SHP77 treated with DMSO at 0.1 percent for 48 hours (cell line): ENCODE measurements at places on chromosomes 2 and 18.

DNA sequence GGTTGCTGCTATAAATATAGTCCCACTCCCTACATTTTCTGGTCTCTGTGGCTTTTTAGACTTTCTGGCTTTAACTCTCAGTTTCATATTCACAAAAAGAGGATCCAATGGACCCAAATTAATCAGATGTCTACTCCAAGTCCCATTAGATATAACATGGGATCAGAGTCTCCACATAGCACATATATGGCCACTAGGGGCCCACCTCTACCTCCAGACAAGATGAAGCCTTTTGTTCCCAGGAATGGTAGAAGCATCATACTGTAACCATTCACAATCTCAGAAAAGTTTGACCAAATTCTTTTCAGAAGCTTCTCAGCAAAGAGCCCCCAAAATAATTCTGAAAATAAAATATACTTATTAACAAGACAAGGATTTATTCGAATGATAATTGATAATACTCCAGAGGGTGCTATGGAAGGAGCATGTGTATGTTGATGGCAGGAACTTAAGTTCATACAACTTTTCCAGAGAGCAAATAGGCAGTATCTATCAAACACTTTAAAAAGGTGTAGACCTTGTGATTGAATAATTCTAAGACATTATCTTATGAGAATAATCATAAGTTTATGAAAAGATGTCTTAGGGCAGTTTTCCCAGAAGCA lies 382.3 kb upstream of the CRIM1 start:
- no peak for DNase-seq

DNA sequence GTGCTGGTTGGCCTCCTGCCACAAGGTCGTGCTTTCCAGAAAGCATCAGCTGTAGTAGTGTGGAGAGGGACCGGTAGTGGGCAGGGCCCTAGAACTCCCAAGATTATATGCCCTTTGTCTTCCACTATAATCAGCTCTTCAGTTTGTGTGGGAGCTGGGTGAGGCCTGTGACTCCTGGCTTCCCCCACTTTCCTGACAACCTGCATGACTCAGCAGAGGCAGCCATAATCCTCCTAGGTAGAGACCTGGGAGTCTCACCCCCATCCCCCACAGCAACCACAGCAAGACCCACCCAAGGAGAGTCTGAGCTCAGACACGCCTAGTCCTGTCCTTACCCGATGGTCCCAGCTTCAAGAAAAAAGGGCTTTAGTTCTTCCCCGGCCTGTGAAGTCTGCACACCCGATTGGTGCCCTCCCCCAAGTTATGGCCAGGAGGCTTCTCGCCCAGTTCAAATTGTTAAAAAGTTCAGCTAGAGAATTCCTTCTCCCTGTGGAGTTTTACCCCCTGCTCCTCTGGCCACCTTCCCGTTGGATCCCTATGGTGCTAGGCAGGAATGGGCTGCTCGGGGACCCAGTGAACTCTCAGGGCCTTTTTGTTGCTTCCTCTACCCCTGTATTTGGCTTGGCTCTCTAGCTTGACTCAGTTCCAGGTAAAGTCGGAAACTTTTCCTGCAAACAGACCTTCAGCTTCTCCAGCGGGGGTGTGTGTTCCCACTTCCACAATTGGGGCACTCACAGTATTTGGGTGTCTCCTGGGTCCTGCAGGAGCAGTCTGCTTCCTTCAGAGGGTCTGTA lies 57.8 kb upstream of the FAM237A start:
- DNase-seq = no peak

- DNase-seq = peak; percentile 100
Observed at GRCh38 chr2:53519918-53520841, 247.4 kb upstream of the CHAC2 start.

DNA sequence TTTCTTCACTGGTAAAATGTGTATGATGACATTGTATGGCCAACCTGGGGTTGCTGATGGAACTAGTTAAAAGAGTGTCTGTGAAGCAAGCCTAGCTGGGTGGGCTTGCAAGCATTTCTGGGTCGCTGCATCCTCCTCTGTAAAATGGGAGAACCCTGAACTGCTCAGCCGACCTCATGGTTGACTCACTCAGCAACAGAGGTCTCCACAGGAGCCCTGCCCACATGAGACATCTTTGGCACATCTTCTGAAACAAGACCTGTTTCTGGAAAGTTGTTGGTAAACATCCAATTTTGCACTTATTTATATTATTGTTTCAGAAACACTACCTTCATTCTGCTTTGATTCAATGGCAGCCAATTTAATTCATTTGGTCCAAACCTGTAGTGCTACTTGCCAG lies 52.6 kb downstream of the BCL11A start:
- DNase-seq = no peak

DNA sequence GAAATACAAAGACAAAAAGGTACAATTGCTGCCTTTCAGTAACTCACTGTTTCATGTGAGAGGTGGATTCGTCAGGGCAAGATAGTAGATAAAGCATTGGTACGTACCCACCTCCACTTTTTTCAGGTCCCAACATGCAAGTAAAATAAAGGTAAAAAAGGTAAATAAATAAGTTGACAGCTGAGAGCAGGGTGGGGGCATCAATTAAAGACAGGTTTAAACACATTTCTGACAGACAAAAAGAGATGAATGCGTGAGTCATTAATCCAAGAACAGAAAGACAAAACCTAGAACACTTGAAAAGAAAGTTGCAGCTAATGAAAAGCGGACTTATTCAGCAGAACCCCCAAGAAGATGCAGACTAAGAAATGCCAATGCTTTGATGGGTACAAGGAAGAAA lies 979.6 kb upstream of the CDH2 start:
- DNase-seq = no peak

- no peak for DNase-seq
Observed at GRCh38 chr2:63587814-63588384, 378 bp downstream of the WDPCP start.

- no peak for DNase-seq
Observed at GRCh38 chr2:70202236-70202806, 11.5 kb upstream of the C2orf42 start.

DNA sequence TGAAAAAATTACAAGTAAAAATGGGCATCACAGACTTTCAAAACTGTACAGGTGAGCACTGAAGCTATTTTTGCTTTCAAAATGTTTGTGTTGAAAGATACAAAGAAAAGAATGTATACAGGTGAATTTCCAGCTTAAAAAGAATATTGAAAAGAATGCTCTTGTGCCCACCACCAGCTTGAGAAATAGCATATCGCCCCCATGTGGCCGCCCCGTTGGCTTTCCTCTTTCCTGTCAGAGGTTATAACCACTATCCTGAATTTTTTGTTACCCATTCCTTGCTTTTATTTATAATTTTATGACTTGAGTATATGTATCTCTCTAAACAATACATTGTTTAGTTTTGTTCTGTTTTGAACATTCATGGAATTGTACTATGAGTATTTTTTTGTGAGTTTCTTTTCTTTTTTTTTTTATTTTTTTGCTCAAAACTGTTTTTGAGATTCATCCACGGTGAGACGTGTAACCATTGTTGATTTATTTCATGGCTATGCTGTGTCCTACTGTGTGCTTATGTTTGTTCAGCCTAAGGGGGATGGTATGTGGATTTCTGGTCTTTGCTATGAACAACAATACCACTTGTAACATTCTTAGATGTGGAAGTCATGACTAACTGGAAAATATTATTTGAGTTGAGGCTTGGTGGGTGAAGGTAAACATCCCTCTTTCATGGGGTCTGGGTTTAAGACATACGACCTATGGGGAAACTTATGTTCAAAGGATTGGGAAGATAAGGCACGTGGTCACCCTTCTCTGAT lies 11.6 kb downstream of the TRPM8 start:
- no peak for DNase-seq

DNA sequence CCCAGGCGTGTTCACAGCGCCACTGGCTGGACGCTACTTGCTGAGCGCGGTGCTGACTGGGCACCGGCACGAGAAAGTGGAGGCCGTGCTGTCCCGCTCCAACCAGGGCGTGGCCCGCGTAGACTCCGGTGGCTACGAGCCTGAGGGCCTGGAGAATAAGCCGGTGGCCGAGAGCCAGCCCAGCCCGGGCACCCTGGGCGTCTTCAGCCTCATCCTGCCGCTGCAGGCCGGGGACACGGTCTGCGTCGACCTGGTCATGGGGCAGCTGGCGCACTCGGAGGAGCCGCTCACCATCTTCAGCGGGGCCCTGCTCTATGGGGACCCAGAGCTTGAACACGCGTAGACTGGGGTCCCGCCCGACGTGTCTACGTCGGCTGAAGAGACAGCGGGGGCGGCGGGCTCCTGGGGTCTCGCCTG lies 891 bp upstream of the KHK start:
- DNase-seq = peak; percentile 34

GRCh38 chr2:134232868-134233727 lies 20.8 kb upstream of the MGAT5 start:
- no peak for DNase-seq

DNA sequence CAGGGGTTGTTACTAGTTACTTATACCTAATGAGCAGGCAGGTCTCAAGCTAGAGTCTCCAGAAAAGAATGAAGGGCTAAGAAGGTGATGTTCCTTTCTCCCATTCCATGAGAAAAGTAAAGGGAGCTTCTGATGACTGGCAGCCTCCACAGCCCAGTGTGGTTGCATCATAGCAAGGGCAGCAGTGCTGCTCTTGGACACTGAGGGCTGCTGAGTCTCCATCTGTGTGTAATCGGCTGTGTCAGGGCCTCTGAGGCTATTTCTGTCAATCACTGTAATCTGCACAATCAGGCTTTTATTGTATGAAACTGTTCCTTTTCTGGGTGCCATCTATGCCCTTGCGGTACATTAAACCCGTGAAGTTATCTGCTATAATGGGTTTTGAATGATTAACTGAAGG lies 164.1 kb upstream of the FBXO11 start:
- DNase-seq = no peak

- DNase-seq = no peak
Observed at GRCh38 chr18:62828852-62829251, 113.5 kb downstream of the PHLPP1 start.

DNA sequence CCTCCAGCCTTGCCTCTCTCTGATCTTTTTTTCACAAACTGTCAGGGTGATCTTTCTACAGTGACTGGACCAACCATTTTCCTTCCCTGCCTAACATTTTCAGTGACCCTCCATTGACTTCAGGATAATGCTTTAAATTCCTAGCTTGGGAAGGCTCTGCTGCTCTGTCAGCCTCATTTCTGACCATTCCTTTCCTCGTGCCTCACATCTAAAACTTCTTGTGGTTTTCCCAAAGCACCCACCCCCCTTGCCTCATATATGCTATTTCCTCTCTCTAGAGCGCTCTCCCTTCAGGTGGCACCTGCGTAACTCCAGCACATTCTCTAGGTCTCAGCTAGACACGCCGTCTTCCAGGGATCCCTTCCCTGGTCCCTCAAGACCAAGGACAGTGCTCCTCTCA lies 37.2 kb downstream of the DRC1 start:
- no peak for DNase-seq

- no peak for DNase-seq
Observed at GRCh38 chr18:79819064-79819967, 21.6 kb downstream of the KCNG2 start.

- no peak for DNase-seq
Observed at GRCh38 chr2:144426981-144427479, 92.9 kb downstream of the ZEB2 start.

DNA sequence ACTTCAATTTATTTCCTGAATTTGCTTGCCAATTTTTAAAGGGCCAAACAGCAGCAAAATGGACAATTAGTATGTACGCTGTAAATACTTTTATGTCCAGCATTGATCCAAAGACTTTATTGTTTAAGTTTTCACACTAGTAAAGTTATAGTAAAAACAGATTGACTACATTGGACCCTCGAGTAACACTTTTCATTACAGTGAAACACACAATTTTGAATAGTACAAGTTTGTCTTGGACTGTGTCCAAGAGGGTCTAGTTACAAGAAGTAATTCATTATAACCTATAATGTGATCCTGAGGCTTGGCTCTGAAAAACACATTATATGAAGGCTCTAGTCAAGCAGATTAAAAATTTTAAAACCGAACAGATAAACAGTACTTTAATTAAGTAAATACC lies 11.4 kb upstream of the RBBP8 start:
- DNase-seq = no peak

DNA sequence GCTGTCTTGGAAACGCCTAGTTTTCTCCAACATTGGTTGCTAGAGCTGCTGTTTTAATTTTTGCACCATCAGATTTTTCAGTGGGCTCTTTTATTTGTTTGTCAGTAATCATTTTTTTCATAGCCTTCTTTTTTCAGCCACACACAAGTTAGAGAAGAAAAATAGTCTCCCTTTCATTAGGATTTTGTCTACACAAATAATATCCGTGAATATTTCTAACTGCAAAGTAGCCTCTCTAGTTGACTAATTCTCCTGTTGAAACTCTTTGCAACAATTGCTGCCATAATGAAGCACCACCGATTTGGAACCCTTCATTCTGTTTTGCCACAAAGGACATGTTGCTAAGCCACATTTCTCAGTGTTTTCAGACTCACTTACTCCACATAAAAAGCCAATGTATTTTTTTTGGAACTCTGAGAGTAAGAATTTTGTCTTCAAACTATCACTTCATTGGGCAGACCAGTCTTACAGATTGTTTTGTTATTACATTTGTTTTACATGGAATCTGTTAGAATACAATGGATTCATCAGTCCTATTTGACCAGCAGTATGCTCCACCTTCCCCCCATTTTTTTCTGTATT lies 9.6 kb downstream of the KCNJ3 start:
- no peak for DNase-seq

DNA sequence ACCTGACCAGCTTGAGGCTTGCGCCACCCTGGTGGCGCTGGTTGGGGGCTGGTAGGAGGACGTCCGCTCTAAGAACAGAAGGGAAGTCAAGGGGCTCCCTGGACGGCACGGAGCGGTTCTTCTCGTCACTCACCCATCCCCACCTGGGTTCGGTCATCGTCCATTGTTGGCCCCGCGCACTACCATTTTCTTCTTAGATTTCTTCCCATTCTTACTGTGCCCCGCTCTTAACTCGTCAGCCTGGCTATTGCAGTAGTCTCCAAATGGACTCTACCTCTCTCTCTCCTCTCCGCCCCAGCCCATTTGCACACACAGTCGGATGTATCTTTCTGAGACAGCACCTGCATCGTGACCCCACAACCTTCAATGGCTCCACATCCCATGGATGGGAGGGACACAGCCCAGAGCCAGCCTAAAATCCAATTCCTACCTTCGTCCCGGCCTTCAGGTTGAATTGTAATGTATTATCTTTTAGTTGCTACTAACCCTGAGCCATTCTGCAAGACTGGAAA lies 814 bp upstream of the RAB1A start:
- DNase-seq = peak; percentile 57

DNA sequence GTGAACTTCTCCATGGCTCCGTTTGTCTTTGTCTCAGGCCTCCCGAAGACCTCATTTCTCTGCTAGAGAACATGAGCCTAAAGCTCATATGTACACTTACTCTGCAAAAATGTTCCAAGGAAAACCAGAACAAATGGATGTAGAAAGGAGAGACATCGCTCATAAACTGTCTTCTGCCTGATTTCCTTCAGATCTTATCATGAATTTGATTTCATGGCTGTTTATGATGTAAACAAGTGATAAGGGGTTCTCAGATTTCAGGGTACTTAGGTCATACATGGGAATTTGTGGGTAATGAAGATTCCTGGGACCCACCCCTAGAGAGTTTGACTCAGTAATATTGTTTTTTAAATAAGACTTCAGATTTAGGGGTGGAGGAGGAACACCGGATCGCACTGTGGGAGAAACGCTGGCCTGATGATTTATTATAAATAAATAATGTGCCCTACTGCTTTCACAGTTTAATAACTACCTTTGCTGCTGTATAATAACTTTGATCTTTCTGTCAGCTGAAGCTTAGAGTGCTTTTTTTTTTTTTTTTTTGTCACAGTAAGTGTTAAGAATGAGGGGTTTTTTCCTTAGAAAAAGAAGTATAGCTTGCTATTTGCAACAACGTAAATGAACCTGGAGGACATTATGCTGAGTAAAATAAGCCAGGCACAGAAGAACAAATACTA lies 14.9 kb downstream of the AOX1 start:
- no peak for DNase-seq
